Hindlimb muscle (tissue), 1 donor: ENCODE measurements at places on chromosomes 1 and 21. TPM values are rescaled to one million over a fixed set of nuclear protein-coding genes. Genes with fewer than 3 reads are reported as not detected.
A peak's percentile ranks its signal among the peaks of the same experiment; 100 is the strongest.

Gene OLIG2
- polyA plus RNA-seq = not detected

Gene NTNG1
- 9.7 TPM for polyA plus RNA-seq

Gene MAD2L2
- polyA plus RNA-seq = 29.4 TPM

Gene NEK2
- 4.9 TPM for polyA plus RNA-seq

Gene PLA2G2C
- polyA plus RNA-seq = not detected

Gene FMO5
- polyA plus RNA-seq = 2.4 TPM

Gene FOXJ3
- 40.5 TPM for polyA plus RNA-seq

DNA sequence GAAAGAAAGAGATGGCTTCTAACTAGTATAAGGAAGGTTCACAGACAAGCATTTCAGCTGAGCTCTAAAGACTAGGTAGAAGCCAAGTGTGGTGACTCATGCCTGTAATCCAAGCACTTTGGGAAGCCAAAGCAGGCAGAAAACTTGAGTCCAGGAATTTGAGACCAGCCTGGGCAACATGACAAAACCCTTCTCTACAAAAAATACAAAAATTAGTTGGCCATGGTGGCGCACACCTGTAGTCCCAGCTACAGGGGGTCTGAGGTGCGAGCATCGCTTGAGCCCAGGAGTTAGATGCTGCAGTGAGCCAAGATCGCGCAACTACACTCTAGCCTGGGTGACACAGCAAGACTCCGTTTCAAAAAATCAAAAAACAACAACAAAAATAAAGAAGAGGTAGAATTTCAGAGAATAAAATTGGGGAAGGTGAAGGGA is 27.8 kb downstream of the FBXO42 start:
- DNase-seq = peak; percentile 26

GRCh38 chr1:228860911-228861831 is 125.9 kb downstream of the RHOU start:
- no peak for DNase-seq

DNA sequence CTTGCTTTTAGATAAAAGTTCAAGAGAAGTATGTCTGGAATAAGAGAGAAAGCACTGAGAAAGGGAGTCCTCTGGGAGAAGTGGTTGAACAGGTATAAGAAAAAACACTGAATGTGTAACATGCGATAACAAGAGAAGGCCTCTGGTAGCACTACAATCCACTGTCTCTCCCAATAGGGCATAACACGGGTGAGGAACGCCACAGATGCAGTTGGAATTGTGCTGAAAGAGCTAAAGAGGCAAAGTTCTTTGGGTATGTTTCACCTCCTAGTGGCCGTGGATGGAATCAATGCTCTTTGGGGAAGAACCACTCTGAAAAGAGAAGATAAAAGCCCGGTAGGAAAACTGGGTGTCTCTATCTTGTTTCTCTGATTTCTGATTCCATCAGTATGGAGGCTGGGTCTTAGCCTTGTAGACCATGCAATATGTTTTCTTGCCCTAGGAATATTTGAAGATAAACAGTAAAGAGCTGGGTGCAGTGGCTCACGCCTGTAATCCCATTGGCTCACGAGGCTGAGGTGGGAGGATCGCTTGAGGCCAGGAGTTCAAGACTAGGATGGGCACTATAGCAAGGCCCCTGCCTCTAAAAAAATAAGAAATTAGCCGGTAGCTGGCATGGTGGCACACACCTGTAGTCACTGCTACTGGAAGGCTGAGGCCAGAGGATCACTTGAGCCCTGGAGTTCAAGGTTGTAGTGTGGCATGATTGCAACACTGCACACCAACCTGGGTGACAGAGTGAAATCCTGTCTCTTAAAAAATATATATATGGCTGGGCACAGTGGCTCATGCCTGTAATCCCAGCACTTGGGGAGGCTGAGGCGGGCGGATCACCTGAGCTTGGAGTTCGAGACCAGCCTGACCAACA is 40.4 kb downstream of the DAP3 start:
- DNase-seq = peak; percentile 25

DNA sequence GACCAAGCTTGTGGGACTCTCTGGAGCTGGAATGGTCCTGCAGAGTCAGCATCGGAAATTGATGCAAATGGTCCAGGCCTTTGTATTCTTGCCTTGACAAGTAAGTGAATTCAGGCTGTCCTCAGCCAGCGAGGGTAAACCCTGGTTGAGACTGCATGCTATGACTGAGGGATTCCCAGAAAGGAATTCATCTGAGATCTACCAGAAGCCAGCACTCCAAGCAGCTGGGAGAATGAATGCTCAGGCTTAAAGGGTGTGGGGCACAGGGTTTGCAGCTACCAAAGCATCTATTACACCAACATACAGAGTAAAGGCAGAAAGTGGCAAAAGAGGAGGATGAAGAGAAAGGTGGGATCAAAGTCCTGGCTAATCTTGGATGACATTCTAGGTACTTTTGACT is 257.0 kb upstream of the LYPLAL1 start:
- no peak for DNase-seq

DNA sequence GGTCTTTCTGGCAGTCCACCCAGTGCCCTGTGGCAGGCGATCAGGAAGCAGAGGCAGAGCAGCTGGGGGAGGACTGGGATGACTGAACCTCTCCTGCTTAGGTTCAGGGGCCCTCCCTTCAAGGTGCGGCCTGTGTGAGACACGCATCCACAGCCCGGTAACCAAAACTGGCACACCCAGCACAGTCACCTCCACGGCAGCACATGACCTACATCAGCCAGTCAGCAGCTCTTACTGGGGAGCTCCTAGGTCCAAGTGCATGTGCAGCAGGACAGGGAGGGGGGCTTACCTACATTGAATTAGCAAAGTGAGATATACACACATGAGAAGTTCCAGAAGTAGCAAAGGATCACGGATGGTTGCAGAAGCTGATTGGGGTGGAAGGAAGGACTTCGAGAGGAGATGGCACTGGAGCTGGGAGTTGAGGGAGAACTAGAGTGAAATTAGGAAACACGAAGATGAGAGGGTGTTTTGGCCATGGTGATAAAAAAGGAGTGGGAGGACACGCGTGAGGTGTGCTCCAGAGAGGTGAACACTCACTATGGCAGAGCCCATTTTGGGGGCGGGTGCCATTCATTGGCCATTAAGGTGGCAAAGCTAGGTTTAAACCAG is 51.4 kb upstream of the IRF2BP2 start:
- DNase-seq = no peak

DNA sequence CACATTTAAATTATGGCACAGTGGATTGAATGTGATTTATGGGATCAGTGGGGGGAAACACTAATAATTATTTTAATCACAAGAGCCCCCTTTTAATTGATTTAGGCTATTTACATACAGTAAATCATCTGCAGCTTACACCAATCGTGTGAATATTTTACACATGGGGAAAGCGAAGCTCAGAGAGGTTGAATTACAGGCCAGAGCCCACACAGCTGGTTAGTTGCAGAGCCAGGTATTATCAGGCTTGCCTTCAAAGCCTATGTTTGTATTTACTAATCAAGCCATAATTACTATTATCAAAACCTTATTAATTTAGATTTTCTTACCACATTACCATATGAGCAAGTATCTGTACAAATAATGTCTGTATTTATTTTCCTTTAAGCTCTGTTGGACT is 749 bp downstream of the SDCCAG8 start:
- DNase-seq = no peak

DNA sequence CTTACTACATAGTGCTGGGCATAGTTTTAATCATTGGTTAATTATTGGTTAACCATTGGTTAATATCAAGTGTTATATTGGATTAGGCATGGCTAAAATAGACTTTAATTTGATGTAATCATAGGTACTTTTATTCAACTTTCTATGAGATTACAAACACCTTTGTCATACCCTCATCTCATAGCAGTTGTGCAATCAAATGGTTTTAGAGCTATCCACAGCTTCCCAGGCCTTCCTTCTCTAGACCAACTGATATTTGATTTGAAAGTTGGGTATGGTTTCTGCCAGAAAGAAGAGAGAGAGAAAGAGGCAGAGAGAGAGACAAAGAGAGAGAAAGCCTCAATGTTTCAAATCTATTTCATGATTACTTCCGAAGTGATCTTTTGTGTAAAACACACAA is 9.6 kb upstream of the RGS1 start:
- DNase-seq = no peak

DNA sequence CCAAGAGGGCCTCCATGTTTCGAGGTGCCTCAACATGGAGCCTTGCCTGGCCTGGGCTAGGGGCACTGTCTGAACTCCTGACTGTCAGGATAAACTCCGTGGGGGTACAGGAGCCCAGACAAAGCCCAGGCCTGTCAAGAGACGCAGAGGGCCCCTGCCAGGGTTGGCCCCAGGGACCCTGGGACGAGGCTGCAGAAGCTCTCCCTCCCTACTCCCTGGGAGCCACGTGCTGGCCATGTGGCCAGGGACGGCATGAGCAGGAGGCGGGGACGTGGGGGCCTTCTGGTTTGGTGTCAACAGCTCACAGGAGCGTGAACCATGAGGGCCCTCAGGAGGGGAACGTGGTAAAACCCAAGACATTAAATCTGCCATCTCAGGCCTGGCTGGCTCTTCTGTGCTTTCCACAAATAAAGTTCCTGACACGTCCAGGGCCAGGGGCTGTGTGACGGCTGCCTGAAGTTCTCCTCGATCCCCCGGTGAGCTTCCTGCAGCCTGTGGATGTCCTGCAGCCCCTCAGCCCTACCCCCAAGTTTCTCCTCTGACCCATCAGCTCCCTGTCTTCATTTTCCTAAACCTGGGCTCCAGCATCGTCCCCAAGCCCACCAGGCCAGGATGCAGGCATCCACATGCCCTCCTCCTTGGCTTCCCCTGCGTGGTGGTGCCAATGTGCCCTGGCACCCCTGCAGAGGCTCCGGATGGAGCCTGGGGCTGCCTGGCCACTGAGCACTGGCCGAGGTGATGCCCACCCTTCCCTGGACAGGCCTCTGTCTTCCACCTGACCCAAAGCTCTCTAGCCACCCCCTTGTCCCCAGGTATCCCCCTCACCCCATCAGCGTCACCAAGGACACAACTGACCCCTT is 12.8 kb upstream of the LRRC3 start:
- no peak for DNase-seq

DNA sequence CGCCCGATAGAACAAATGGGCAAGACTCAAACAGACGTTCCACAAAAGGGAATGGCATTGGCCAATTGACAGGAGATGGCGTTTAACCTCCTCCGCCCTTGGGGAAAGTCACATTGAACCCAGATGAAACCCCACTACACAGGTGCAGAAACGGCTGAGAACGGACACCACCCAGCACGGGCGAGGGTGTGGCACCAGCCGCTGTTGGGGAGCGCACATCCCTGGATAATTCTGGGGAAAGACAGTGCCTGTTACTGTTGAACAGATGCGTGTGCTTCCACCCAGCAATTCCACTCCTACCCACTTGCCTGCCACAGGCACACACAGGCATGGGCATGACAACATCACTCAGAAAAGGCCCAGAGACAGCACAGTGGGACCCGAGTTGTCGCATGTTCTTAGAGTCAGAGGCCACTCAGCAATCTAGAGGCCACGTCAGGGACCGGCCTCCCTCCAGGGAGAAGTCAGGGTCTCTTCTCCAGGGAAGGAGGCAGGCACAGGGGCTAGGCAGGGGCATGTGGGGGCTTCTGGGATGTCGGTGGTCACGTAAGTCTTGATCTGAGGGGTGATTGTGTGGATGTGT is 15.2 kb downstream of the PRXL2B start:
- DNase-seq = no peak

GRCh38 chr21:46084709-46085108 is 13.2 kb upstream of the COL6A2 start:
- no peak for DNase-seq

- DNase-seq = no peak
Measured at GRCh38 chr1:25817840-25818501, 1.8 kb upstream of the MTFR1L start.

DNA sequence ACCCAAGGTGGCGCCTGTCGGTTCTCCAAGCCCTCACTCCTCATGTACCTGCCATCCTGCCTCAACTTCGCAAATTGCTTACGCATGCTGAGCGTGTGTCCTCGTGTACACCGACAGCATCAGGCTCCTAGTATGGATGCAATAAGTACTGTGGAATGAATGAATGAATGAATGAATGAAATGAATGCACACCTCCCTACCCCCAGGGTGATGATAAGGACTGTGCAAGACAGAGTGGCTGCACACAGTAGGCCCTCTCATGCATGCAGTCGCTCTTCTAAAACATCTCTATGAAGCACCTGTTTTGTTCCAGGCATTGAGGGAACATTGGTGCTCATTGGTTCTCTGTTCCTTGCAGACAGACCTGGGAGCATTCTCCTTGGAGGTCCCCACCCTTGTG is 49.8 kb upstream of the H6PD start:
- DNase-seq = no peak

DNA sequence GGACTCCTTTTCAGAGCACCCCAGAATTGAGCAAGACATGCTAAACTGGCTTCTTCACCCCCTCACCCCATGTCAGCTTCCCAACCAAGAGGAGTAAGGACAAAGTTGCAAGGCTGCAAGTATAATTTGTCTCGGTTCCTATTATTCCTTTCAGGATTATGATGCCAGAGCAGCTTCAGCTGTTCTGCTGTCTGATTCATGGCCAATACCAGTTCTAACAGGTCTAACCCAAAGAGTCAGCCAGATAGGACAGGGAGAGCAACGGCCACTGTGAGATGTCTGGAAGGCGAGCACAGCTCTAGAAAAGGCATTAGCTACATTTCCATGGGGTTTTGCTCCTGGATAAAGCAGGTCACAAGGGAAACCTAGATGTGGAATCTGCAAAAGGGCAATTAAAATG is 53.3 kb upstream of the HOOK1 start:
- no peak for DNase-seq

- no peak for DNase-seq
Measured at GRCh38 chr1:214666674-214667073, 63.7 kb downstream of the CENPF start.

DNA sequence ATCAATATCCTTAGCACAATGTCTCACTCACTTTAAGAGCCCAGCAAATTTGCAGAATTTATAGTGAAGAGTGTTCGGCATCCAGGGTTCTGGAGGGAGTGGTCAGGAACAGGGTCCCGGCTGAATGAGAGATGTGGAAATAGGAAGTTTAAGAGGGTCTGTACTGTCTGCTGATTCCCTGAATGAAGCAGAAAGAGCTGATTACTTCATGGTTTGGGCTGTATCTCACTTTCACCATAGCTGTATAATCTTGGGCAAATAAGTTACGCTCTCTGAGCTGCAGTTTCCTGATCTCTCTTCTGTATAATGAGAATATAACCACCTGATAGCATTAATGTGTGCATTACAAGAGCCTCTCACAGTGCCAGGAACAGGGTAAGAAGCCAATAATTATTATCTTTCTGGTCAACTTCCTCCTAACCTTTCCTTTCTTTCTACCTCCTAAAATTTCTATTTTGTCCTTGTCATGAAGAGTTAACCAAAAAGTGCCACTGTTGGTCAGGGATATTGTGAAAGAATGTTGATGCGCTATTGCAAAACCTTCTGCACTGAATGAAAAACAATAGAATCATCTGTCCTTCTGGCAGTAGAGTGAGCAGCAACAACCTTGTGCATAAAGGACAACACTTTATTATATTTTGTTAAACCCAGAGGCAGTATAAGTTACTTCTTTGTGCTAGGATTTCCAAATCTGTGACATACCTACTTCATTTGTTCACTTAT is 14.7 kb upstream of the PTGFR start:
- DNase-seq = no peak

DNA sequence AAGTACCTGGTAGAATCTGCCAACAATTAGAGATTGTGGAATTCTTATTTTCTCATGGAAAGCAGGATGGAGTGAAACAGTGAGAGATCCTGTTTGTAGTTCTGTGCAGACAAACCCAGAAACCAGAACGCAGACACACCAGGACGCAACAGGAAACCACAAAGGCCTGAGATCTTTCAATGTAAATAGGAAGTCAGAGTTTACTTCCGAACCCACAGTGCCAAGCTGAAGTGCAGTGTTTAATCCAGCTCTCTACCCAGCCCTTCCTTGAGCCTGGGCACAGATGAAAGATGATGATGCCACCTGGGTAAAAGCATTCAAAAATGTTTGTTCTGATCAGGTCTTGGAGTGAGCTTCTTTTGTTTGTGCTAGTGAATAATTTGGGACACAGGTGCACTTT is 244.2 kb upstream of the HOOK1 start:
- DNase-seq = no peak
